ENCODE measurements at places on chromosomes 6 and 20.

- no peak for DNase-seq
Measured at GRCh38 chr20:8870652-8871051, 198.2 kb upstream of the PLCB4 start.

- no peak for DNase-seq
Measured at GRCh38 chr20:37980383-37980782, 52.9 kb downstream of the TTI1 start.

- DNase-seq, result no peak
Measured at GRCh38 chr6:11324453-11325015, 92.1 kb upstream of the NEDD9 start.

DNA sequence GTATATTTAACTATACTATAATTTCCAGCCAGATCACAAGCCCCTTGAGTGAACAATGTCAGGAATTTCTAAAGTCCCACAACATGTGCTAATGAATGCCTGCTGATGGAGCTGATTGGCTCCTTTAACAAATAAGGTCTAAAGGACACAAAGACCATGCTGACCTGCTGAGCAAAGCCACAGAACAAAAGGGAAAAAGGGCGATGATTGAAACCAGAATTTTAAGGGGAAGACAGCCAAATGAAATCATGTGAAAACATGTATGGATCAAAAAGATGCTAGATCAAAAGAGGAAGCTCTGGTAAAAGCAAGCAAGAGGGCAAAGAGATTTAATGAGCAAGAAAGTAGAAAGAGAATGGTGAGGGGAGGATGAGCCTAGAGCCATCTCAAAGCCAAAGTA, 105.6 kb downstream of the DCDC2 start:
- no peak for DNase-seq

DNA sequence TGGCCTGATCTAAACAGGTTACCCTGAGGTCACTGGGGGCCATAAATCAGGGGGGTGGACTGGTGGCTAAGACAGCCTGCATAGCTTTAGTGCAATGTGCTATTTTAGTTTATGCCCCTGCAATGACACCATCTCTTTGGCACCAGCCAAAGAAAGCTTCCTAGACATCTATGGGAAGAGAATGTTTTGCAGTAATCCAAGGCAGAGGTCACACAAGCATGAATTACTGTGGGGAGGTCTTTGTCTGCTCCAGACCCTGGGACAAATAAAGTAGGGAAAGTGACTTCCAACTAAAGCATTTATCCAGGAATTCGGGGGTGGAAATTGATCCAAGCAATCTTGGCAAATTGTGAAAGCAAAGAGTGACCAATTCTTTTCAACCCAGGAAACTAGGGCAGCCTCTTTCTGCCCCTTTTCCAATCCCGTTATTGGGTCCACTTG, 5.3 kb downstream of the RIPOR2 start:
- no peak for DNase-seq

DNA sequence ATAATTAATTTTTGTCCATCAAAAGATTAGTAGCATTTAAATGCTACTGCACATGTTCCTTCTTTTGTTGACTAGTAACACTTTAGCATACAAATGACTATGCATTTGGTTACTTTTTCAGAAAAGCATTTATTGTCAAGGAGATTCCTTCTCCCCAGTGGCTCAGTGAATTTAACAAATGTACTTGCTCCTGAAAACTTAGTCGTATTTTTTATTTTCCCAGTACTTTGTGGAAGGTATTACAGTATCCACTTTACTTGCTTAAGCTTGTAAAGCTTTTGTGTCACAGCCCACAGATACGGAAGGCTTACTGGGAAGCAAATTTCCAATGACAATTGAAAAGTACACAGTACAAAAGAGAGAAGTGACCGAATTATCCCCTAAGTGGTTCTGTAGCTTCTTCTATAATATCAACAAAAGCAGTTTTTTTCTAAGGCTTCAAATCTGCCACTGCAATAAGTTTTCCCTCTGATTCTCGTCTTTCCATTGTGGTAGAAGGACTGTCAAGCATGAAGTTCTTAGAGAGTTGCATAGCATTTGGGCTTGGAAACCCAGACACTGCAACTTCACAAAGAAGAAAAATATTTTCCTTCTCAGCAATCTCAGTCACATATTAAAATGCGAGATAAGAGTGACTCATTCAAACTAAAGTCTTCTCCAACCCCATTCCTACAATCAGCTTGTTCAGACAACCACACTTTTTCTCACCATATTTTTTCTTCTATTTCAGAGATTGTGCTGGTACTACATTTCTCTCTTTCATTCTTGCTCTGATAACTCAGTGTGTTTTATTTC, 431.2 kb downstream of the GRIK2 start:
- DNase-seq, result no peak

DNA sequence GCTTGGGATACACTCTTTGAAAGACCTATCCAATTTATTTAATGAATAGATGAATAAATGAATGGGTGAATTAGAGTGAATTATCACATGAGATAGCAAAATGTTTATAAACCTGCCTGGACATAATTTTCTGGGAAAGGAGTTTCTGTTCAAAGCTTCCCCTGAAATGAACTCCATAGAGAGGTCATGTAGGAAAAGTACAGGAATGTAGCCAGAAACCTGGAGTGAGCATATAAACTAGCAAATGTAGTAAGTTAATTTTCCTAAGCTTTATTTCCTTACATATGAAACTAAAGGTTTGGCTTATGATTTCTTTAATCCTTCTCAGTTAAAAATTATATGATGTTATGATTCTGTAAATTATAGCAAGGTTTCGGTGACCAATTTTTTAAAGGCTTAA, 380.3 kb upstream of the RSPO3 start:
- DNase-seq, result no peak

GRCh38 chr20:57208198-57208597, 58.2 kb downstream of the BMP7 start:
- DNase-seq, result no peak

DNA sequence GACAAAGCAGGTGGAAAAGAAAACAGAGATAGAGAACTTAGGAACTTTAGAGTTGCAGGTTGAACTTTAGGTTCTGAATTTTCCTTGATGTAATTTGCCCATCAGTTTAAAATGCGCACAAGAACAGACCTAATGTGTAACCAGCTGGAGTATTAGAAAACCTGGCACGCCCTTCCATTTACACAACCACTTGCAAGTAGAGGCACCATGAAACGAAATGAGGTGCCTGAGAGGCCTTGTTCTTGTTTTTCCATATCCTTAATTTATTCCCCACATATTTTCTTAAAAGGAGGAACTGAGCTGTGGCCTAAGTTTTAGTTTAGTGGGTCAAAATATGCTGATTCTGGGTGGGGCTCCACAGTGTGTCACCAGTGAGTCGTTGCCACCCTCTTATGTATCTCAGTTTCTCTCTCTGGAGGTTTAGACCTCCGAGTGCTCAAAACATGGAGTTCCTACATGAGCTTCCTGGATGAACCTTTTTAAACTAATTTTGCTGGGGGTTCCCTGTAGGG, 17.2 kb upstream of the IL22RA2 start:
- no peak for DNase-seq

GRCh38 chr6:112004201-112005012, 49.5 kb upstream of the CCN6 start:
- DNase-seq, result no peak

GRCh38 chr20:53847139-53847836, 223.1 kb downstream of the BCAS1 start:
- DNase-seq, result no peak

DNA sequence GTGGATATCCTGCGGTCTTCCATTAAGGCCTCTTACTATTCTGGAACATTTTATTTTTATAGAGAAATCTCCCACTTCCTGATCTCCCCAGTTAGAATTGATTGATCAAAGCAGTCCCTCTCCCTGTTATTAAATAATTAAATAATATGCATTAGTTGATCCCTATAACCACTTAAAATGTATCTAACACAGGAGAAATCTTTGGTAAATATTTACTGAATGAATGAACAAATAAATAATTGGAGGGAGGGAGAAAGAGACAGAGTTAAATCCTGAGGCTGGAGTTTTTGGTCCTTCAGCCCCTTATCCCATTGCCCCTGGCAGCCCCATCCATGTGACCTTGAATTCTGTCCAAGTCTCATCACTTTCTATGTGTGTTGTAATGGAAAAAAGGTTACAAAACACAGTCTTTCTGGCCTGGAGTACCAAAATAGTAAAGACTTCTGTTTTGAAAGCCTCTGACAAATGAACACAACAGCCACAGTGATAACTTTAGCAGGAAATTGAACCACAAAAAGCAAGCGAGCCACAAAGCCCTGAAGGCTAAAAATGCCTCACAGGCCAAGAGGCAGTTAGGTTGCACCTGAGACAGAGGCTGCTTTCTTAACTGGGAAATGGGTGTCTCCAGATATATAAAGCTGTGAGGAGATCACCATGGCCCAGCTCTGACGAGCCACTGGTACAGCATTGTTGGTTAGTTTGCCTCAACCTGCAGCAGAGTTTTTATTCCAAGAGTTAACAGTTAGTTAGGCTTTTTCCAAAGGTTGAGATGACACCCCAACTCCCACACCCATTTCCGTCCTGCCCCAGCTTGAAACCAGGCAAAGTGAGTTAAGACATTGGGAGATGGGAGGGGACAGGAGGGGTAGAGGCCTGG, 11.3 kb downstream of the NT5E start:
- no peak for DNase-seq

DNA sequence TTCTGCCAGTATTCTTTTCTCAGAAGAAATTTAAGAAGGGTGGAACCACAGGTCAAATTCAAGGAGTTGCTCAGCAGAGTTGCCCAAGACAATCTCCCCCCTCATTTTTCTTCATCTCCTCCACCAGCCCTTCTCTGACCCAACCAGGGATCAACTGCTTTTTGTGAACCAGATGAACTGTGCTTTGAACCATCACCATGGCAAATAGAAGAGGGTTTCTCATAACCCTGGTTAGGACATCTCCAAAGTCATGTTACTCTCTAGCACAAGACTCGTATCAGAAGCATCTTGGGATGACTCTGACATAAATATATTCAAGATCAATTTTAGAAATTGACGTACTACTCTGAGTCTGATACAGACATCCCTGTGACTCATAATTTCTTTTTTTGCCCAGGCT, 130.7 kb downstream of the ALDH8A1 start:
- no peak for DNase-seq
